ENCODE measurements at places on chromosomes 4 and X. TPM values are rescaled to one million over a fixed set of nuclear protein-coding genes. Genes with fewer than 3 reads are reported as not detected.
A peak's percentile ranks its signal among the peaks of the same experiment; 100 is the strongest.

- no peak for DNase-seq
Observed at GRCh38 chr4:167826281-167826680, 266.1 kb upstream of the ANXA10 start.

DNA sequence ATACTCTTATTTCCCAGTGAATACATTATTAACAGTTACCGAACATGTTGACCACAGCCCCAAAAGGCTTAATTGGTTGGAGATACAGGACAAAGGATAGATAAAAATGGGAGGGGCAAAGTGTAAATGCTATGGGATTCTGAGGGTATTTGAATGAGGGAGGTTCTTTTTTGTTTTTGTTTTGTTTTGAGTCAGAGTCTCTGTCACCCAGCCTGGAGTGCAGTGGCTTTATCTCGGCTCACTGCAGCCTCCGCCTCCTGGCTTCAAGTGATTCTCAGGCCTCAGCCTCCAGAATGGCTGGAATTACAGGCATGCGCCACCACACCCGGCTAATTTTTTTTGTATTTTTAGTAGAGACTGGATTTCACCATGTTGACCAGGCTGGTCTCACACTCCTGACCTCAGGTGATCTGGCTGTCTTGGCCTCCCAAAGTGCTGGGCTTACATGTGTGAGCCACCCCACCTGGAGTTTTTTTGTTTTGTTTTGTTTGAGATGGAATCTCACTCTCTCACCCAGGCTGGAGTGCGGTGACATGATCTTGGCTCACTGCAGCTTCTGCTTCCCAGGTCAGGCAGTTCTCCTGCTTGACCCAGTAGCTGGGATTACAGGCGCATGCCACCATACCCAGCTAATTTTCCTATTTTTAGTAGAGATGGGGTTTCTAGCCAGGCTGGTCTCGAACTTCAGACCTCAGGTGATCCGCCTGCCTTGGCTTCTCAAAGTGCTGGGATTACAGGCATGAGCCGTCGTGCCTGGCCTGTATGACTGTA, 9.0 kb downstream of the UBE2K start:
- peak; percentile 16 for DNase-seq

DNA sequence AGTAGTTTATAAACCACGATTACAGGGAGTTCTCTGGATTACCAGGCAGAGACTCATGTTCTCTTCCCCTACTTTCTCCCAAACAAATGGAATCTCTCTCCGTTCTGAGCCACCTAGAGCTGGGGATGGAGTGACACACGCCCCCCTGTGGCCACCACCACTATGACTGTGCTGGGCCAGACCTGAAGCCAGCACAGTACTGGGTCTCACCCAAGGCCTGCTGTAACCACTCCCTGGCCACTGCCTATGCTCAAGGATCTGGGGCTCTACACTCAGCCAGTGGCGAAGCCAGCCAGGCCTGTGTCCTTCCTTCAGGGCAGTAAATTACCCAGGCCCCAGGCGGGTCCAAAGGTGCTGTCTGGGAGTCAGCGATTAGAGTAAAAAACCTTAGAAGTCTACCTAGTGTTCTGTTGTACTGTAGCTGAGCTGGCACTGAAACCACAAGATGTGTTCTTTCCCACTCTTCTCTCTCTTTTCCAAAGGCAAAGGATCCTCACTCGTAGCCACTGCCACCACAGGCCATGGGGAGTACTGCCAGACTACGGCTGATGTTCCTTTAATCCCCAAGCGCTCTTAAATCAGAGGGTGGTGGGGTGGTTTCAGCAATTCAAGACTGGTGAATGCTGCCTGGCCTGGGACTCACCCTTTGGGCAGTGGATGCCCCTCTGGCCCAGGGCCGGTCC, 412.2 kb upstream of the ARX start:
- DNase-seq, result no peak

DNA sequence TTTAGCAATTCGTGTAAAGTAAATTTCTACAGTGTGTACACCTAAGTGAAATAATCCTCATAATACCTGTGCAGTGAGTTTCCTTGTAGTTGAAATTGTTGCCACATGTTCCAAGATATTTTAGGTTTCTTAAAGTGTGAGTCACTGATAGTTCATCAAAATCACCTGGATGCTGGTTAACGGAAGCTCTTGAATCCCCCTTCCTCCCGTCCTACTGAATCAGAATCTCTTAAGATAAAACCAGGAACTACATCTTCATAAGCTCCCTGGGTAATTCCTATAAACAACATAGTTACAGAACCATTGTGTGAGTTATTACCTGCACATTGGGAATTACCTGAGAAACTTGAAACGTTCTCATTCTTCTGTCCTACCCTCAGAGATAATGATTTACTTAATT, 197.4 kb upstream of the HS3ST1 start:
- DNase-seq, result no peak

DNA sequence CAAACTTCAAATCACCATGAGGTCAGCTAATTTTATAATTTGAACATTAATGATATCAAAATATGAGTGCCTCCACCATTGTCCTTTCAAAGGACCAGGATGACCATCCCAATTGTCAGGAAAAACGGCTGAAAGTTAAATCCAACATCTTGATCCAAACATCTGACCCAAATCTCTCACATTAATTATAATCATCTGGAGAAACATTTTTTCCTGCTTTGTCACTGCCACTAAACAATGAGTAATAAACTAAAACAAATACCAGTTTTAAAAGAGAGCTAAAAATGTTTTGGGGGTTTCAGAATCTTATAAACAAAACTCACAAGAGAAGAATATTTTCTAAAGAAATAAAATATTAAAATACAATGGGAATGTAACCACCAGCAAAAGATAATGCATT, 45.7 kb upstream of the NDST4 start:
- DNase-seq, result no peak

- no peak for DNase-seq
Observed at GRCh38 chr4:36235306-36235705, 9.0 kb downstream of the ARAP2 start.

- no peak for DNase-seq
Observed at GRCh38 chrX:47697181-47697580, 38.2 kb upstream of the UXT start.

GRCh38 chr4:85414972-85415371, 60.0 kb upstream of the ARHGAP24 start:
- no peak for DNase-seq

DNA sequence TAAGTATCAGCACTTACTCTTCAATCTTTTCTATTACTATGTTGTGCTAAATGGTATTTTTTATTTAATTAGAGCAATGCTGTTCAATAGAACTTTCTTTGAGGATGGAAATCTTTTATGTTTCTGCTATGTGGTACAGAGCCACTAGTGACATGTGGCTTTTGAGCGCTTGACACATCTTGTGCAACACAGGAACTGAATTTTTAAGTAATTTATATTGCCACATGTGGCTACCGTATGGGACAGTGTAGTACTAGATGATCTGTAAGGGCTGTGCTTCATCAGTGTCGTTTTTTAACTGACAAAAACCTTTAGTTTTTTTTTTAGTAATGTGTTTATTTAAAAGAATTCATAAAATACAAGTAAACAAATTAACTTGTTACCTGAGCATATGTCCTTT, 22.4 kb downstream of the HPRT1 start:
- DNase-seq, result no peak

GABRE gene
- total RNA-seq, result not detected

FAM9C gene
- not detected for total RNA-seq

ZNF827 gene
- total RNA-seq, result 17.5 TPM

DDX53 gene
- not detected for total RNA-seq

Data from activated naive CD4-positive, alpha-beta T cell treated with anti-CD3 and anti-CD28 coated beads for 36 hours (primary cell).